Gastroesophageal sphincter (tissue), 4 donors: ENCODE measurements at places on chromosomes 5 and 9. TPM values are rescaled to one million over a fixed set of nuclear protein-coding genes. Genes with fewer than 3 reads are reported as not detected.

Gene WNT8A
- total RNA-seq, result not detected

DNA sequence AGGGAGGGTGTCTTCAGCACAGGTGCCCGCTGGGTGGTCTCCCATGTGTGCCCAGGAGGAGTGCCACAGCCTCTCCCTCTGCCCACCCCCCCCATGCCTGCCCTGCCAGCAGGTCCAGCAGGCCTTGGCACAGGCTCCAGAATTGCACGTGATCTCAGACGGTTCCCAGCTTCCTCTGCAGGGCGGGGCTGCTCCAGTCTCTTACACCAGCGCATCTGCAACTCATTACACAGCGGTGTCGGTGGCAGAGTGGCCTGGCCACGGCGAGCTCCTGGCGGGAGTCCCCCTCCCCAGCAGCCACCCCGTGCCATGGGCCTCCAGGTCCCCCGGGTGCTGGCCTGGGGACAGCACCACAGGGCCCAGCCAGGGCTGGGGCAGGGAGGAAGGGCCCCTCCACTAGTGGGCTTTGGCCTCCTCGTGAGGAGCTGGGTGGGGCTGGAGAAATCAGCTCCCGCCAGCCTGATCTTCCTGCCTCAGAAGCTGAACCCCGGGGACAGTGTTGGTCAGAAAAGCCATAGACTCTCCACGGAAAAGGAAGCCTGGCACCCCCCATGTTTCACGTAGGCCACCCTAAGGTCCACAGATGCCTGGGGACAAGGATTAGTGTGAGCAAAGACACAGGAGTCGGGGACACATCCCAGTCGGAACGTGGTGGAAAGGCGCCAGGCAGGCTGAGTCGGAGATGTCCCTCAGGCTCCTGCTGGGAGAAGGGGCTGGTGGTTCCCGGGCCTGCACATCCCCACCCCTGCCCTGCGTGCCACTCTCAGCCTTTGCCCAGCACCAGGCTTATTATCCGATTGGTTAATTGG, 40.2 kb downstream of the RXRA start:
- peak; percentile 93 for ATAC-seq

DNA sequence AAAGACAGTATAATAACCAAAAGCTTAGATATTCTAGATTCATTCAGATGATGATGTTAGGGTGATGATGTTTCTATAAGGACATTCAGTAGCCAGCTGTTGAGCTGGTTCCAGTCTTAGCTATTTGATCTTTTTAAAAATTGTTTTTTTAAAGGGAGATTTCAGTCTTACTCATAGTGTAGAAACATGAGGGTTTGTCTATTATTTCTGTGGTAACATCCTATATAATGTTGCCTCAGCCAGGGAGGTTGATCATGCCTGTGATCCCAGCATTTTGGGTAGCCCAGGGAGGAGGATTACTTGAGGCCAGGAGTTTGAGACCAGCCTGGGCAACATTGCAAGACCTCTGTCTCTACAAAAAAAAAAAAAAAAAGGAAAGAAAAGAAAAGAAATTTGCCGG, 167.8 kb downstream of the DOCK2 start:
- ATAC-seq, result no peak

DNA sequence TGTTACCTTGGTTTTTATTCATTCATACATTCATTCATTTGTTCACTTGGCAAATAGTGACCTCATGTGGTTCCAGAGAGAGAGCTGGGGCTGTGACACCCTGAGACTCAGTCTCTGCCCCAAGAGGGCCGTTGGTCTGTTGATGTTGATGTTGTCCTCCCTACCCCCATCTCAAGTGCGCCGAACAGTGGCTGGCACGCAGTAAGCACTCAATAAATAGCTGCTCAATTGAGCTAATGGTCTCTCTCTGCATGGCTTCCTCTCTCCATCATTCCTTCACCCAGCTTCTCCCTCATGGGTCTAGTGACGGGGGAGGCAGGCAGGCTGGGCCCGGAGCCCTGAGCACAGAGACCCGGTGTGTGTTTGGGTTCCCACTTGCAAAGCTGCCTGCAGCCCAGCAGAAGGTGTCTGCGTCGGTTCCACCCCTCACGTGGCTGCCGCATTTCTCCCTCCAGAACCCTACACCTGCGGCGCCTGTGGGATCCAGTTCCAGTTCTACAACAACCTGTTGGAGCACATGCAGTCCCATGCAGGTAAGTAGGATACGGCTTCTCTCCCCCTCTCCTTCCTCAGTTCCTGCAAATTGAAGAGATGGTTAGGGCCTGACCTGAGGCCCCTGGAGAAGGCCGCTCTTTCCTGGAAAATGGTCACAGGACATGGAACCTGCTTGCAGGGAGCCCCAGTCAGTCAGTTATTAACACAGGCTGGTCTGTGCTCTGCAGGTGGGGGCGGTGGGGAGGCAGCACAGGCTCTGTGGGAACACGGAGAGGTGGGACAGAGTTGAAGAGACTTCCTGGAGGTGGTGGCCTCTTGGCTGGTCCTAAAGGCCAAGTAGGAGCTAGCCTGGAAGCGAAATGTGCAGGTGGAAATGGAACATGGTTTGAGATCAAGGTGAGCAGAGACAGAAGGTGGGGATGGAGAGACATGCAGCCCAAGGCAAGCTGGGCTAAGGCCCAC, 42.0 kb downstream of the AMBP start:
- no peak for ATAC-seq

Gene XPA
- total RNA-seq, result 27.6 TPM

Gene GLE1
- 29.2 TPM for total RNA-seq

- no peak for ATAC-seq
These were observed 30.5 kb upstream of the MED10 start for GRCh38 chr5:6408627-6409446.

Gene WNK2
- 26.8 TPM for total RNA-seq

DNA sequence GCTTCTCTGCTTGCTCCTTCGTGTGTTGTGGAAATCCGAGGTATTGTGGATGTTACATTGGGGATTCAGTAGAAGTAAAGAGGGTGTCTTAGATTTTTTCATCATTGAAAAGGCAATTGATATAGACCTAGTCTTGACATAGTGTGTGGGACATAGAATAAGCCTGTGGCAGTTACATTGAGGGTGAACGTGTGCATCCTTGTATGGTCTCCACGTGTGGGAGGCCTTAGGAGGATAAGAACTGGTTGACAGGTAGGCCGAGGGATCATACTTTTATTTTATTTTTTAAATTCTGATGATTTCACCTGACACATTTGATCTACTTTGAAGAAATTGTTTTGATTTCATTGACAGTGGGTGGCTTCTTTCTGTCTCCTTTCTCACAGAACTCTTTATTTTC, 17.0 kb upstream of the FAM120AOS start:
- no peak for ATAC-seq

- no peak for ATAC-seq
These were observed 13.1 kb downstream of the DAP start for GRCh38 chr5:10747678-10748622.

DNA sequence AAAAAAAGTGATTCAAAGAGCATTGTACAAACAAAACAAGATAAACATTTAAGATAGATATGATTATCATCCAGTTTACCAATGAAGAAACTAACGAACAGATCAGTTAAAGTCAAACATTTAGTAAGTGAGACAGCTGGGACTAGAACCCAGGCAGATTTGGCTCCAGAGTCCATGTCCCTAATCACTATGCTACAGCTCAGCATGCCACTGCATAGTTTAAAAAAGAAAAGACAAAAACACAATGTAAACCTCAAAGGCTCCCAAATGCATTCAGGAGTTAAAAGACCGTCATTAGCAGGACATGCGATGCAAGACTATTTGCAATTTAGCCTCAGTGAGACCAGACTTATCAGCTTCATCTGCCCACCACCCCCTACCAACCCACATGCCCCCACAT, 36.8 kb downstream of the DENND1A start:
- ATAC-seq, result no peak

Gene DDX4
- total RNA-seq, result not detected

- ATAC-seq, result no peak
These were observed 57.4 kb downstream of the PSMB7 start for GRCh38 chr9:124357721-124358361.

- no peak for ATAC-seq
These were observed 87.5 kb upstream of the ERCC6L2 start for GRCh38 chr9:95788021-95788420.

GRCh38 chr9:99778308-99778707, 43.4 kb upstream of the NR4A3 start:
- no peak for ATAC-seq

DNA sequence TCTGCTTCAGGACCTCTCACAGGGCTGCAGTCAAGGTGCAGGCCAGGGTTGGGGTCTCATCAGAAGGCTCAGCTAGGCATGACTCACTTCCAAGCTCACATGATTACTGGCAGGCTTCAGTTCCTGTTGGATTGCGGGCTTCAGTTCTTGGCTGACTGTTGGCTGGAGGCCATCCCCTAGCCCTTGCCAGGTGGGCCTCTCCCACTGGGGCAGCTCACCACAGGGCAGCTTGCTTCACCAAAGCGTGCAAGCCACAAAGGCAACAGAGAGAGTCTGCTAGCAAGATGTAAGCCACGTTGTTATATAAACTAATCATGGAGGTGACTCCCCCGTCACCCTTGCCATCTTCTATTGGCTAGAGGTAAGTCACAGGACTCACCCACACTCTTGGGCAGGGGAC, 14.4 kb downstream of the CPLX2 start:
- ATAC-seq, result no peak

DNA sequence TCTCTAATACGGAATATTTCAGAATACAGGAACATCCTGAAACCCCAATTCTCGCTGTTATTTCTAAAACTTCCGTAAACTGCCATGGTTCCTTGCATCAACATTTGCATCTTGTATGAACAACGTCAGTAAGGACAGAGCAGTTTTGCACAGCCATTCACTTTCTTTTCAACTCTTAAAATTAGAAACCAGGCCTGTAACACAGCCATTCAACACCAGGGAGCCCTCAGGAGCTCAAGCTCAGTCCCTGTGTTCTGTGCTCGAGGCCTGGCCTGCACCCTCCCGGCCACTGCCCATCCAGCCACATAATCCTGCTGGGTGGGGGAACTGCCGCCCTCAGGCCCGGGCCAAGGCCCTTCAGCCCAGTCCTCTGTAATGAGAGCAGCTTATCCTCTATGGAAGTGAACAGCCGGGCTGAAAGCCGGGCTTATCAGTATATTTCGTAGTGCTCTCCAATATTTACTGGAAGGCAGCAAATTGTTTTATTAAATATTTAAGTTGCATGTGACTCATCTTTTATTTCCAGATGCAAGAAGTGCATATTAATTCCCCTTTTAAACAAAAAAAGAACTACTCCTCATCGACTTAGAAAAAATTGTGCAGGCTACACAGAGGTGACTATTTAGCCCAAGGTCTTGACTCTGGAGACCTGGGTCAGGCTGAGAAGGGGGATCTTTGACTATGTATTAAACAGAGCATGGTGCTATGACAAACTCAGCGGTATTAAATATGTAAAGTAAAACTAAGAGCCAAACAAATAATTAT, 33.2 kb upstream of the SLC6A3 start:
- ATAC-seq, result no peak

DNA sequence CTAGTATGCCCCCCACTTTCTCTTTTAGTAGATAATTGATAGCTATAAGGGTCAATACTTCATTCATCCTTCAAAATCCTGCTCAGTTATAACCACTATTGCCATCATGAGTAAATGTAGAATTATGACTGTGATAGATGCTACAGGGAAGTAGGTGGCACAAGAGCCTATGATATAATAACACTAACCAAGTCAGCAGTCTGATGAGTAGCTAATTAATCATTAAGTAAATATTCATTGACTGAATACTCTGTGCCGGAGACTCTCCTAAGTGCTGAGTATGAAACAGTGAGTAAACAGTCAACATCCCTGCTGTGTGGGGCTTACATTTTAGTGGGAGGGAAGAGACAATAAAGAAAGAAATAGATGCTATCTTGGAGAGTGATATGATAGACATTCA, 430.3 kb upstream of the ZNF462 start:
- ATAC-seq, result no peak

Gene TAS2R1
- total RNA-seq, result not detected

GRCh38 chr5:137245438-137245837, 253.7 kb downstream of the SPOCK1 start:
- ATAC-seq, result no peak

DNA sequence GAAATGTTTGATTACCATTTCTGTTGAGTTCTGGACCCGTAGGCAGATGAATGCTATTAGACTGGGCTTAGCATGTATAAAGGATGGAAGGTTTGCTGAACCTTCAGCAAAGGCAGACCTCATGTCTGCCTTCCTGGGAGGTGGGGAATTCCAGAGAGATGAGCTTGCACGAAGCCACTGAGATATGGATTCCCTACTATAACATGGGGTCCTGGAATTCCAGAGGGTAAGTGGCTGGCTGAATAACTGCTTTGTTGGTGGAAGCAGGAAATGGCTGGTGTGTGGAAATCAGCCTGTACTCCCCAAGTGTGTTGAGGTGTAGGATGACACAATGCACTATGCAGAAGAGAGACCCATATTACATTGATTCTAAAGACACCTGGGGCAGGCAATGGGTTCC, 526.4 kb downstream of the CTNND2 start:
- no peak for ATAC-seq

Gene GFI1B
- total RNA-seq, result not detected

GRCh38 chr5:178624631-178625546, 2.0 kb downstream of the CLK4 start:
- ATAC-seq, result no peak

Gene CCL21
- total RNA-seq, result 6.5 TPM

DNA sequence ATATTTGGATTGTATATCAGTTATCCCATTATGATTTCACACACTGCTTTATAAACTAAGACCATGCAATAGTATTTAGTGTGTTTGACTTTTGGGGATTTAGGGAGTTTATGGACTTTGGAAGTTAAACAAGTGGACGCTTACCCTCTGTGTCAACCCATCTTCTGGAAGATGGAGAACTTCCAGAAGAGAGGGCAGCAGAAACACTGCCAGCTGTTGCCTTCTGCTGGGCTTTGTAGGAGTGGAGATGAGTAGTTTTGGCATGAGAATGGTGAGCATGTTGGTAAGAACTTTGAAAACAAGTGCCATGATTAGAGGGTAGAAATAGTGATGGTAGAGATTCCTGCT, 2.2 kb downstream of the DNAJC25 start:
- ATAC-seq, result no peak

- no peak for ATAC-seq
These were observed 593.8 kb downstream of the ISL1 start for GRCh38 chr5:51977014-51977413.

GRCh38 chr5:159456261-159456660, 126.0 kb upstream of the IL12B start:
- ATAC-seq, result no peak

Gene SPATA31D4
- not detected for total RNA-seq

DNA sequence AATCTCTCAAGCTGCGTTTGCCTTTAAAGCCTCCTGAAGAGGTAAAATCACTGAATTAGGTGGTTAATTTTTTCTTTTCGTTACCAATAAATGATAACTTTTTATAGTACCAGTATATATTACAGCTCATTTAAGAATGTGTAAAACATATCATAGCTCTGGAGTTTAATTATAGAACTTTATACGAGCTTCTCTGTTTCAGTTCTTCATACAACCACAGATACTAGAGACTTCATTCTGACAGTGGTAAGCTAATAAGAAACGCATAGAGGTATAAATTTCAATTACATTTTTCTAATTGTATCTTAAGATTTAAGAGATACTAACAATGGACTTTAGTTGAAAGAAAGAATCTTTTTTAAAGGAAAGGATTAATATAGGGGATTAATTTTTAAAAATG, 73.9 kb downstream of the PBX3 start:
- ATAC-seq, result no peak
